ENCODE measurements at places on chromosomes 4 and X.

DNA sequence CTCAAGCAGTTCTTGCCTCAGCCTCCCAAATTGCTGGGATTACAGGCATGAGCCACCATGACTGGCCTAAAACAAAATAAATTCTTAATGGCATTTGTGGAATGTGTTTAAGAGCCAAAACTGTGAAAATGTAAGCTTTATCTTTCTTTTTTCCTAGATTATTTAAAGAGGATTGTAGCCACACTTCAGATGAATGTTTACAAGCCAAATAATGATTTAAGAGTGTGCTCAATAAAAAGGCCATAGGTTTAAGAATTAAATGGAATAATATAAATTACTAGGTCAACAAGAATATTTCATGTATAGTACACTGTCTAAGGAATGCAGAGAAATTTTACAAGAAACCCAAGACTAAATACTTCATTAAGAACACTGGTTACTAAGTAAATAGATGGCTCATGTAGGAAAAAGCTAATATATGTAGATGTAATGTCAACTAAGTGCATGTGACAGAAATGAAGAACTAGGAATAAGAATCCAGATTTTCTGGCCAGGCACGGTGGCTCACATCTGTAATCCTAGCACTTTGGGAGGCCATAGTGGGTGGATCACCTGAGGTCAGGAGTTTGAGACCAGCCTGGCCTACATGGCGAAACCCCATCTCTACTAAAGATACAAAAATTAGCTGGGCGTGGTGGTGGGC, 21.3 kb upstream of the UGDH start:
- DNase-seq: no peak

- DNase-seq: no peak
These were observed 106.9 kb downstream of the SORCS2 start for GRCh38 chr4:7299010-7299907.

GRCh38 chrX:131792356-131792749, 230.7 kb upstream of the STK26 start:
- DNase-seq: no peak

- DNase-seq: no peak
These were observed 11.8 kb upstream of the FGF13 start for GRCh38 chrX:138723301-138723700.

DNA sequence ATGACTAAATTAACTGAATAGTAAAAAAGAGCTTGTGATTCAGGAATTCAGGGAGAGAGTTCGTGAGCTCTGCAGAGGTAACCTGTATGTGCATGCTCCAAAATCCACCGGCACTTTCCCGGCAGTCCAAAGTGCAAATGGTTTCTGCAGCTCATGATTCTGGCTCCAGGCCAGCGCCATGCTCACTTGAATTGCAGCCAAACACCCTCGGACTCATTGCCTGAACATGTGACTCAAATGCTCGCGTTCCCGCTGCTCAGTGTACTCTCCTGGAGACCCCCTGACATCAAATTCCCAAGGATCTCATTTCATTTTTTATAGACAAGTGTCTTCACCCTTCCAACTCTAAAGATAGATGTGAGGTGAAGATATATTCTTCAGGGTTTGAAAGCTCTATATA, 44.1 kb upstream of the SH3RF1 start:
- no peak for DNase-seq
